Stimulated activated CD4-positive, alpha-beta T cell treated with anti-CD3 and anti-CD28 coated beads, Interleukin-2, amount 100 ng/mL, for 48 hours (primary cell): ENCODE measurements at places on chromosomes 6 and 20.

GRCh38 chr20:10433014-10433622, 904 bp downstream of the MKKS start:
- no peak for DNase-seq

GRCh38 chr20:1827974-1828785, 67.0 kb upstream of the SIRPA start:
- no peak for DNase-seq

GRCh38 chr6:156413154-156413553, 364.0 kb upstream of the ARID1B start:
- DNase-seq: no peak

DNA sequence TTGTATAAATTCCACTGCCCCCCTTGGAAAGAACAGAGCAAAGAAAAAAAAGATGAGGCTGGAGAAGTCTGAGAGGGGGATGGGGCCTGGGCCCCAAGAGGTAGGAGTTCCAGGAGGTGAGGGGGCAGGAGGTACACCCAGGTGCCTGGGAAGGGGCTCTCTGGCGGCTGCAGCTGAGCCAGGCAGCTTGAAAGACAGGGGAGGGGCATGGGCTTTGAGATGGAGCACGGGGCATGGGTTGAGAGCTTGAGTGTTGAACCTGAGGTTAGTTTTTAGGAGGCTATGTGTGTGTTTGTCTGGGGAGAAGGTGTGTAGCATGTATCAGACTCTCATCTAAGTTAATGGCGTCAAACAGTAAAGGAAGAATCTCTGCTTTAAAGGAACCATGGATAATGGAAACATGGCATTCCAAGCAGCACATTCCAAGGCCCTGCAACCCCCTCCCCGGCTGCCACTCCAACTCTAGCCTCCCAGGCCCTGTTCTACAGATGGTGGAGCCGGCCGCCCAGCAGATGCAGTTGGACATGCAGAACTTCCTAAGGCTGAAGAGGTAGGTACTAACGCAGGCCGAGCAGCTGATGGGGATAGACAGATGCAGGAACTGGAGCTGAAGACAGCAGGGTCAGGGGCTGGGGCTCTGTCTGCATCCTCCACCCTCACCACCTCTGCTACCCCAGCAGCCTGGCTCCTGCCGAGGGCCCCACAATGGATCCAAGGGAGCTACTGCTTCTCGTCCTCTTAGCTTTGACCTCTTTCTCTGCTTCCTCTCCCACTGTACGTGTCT, 42.1 kb downstream of the MDFI start:
- no peak for DNase-seq

GRCh38 chr6:136148051-136148450, 102.1 kb downstream of the MTFR2 start:
- no peak for DNase-seq

- DNase-seq: no peak
These were observed 6.6 kb downstream of the EZR start for GRCh38 chr6:158812611-158813010.

DNA sequence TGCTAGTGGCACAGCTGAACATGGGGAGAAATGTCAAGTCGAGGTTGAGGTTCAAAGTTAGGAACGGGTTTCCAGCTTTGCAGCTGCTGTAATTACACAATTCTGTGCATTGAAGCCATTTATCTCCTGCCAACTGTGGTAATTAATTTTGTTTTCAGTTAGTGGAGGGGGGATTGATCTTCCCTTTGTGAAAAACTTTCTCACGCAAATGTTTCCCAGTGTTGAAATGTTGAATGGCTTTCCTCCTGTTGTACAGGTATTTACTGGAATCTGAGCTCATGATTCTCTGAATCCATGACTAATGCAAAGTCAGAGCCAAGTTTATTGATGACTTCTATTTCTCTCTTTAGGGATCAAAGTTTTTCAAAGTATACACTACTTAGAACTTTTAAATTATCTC, 198.4 kb upstream of the SLC35B3 start:
- no peak for DNase-seq

GRCh38 chr6:30988209-30988825, 4.8 kb downstream of the MUC21 start:
- DNase-seq: no peak
